ENCODE measurements at places on chromosomes 7 and 10.

GRCh38 chr10:21403256-21404015 lies 122.0 kb downstream of the SKIDA1 start:
- no peak for DNase-seq

DNA sequence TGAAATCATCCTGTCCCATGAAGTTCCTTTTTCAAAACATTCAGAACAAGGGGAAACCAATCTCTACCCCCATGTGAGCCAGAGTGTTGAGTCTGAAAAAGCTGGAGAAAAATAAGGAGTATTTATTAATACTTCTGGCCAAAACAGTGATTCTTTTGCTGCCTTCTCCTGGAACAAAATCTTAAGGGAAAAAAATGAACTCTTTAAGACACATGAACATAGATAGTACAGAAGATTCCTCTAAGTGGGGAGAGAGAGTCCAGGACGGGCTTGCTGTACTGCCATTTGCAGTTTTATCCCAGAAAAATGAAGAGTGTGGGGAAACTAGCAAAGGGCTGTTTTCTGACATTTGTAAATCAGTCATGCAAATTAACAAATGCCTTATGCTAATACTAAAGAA lies 173.4 kb upstream of the CELF2 start:
- no peak for DNase-seq

GRCh38 chr7:154914996-154915380 lies 87.9 kb downstream of the PAXIP1 start:
- no peak for DNase-seq

DNA sequence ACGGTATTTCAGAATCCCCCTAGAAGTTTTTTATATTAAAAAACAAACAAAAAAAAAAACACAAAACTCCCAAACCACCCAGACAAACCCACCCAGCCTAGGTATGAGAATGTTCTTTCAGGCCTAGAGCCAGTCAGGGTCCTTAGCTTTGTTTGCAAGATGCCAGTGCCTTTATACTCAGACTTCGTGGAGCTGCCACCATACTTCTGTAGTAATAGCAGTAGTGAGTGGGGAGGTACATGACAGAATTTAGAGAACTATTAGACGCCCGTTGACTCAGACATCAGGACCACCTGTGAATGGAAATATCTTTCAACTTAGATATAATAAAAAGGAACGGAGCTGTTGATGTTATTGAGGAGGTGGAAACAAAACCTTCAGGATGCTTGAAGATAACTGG lies 138.2 kb upstream of the MKLN1 start:
- DNase-seq, result no peak

Data from T1000 (cell line).